ENCODE measurements at places on chromosomes 6 and 20.
A peak's percentile ranks its signal among the peaks of the same experiment; 100 is the strongest.

DNA sequence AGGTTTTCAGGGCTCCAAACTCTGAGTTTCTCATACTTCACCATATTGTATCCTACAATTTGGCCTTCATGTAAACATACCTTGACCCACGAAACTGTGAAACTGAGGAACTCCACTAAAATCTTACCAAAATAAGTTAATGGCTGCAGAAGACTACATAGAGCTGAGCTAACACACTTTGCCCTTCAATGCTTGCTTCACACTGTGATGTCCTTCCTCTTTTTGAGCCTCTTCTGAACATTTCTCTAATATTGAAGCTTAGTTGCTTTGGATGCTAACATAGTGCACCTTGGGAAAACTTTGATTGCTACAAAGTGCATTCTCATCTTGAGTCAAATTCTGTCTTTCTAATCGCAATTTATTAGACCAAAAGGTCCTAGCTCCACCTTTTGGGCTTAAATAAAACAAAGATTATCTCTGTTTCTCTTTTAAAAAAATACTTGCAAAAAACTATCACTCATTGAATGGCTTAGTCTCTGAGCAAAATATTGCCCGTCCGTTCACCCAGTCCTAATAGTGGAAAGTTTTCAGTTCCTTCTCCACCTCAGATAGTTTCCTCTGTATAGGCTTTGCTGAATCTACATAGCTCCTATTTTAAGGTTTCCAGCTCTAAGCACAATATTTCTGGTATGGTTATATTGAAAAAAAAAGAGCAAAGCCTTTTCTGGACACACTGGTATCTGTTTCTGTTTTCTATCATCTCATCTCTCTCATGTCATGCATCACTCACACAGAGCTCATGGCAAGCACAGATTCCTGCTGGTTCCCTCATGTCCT is 494.6 kb downstream of the RFPL4B start:
- DNase-seq: no peak

DNA sequence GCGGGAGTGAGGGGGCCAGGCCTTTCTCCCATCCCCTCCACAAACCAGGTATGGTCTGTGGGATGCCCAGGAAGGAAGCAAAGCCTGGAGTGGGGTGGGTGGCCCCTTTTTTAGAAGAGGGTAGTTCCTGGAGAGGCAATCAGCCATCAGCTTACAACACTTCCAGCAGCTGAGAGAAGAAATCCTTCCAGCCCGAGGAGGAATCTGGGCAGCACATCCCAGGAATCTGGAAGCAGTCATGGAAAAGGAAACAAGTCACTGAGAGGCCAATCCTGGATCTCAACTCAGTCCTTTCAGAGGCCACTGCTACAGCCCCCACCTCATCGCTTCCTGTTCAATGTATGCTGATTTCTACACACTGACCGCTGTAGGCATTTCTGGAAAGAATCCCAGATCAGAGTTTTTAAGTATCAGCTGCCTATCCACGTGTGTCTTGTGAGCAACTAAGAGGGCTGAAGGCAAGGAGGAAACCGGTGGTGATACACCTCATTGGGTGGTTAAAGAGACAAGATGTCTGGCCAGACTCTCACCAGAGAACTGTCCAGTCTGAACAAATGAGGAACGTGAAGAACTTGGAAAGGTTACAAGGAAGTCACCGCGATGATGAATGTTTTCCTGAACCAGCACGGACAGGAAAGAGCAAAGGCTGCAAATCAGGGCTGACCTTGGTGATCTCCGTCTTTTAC is 92.9 kb upstream of the SHLD1 start:
- DNase-seq: no peak

DNA sequence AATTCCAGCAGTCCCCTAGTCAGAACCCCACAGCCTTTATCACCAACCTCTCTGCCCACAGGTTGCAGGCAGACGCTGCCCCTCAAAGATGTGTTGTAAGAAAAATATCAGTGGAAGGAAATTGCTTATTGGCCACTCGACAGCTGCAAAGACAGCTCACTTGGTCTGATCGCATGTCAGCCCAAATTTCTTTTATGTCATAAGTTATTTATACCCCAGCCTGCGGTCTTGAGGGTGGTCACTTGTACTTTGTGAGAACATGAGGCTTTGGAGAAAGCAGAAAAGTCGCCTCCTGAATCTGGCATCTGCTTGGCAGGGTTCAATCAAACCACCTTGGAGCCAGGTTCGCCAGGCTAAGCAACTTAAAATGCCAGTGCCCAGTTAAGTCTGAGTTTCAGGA is 236.5 kb upstream of the CDH4 start:
- no peak for DNase-seq

- no peak for DNase-seq
These were observed 89.9 kb upstream of the MPC1 start for GRCh38 chr6:166472636-166473035.

- DNase-seq: peak; percentile 53
These were observed 11.9 kb upstream of the CNR1 start for GRCh38 chr6:88177961-88178464.

GRCh38 chr6:121726596-121726995 is 291.1 kb downstream of the GJA1 start:
- DNase-seq: no peak

- no peak for DNase-seq
These were observed 48.2 kb upstream of the PRND start for GRCh38 chr20:4673371-4674001.

GRCh38 chr6:53889365-53889764 is 94.6 kb downstream of the LRRC1 start:
- no peak for DNase-seq

DNA sequence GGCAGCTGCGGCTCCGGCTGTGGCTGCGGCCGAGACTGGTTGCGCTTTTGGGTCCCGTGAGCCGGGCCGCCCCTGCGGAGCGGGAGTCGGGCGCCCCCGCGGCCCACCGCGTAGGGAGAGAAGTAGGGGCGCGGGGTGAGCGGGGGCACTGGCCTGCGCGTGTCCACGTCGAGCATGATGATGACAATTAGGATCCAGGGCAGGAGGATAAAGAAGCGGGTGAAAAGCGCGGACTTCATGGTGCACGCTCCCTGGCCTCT is 739 bp downstream of the B3GAT2 start:
- peak; percentile 13 for DNase-seq

- DNase-seq: no peak
These were observed 307.8 kb downstream of the TAF4 start for GRCh38 chr20:61757678-61758563.

DNA sequence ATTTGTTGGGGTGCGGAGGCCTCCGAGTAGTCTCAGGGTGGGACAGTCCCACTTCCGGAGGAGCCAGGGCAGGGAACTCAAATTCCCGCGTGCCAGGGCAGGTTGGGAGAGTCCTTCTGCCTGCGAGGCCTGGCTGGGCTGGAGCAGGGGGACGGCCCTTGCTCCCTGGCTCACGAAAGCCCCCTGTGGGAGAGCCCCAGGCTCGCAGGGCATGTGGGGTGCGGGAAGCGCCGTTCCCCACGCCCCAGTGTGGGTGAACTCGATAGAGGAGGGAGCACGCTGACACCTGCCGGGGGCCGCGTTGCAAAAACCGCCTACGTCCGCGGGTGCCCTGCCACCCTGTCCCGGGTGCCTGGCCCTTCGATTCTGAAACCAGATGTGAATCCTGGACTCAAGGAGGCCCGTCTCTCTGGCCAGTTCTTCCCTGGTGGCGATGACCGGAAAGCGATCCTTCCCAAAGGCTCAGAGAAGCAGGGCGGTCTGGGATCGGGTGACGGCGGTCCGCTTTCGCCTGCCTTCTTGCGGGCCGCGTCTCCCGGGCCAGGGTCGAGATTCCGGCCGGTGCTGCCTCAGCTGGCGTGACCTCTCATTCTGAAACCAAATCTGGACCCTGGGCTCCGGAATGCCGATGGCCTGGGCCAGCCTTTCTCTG is 1846.5 kb upstream of the DEFB115 start:
- DNase-seq: peak; percentile 5

DNA sequence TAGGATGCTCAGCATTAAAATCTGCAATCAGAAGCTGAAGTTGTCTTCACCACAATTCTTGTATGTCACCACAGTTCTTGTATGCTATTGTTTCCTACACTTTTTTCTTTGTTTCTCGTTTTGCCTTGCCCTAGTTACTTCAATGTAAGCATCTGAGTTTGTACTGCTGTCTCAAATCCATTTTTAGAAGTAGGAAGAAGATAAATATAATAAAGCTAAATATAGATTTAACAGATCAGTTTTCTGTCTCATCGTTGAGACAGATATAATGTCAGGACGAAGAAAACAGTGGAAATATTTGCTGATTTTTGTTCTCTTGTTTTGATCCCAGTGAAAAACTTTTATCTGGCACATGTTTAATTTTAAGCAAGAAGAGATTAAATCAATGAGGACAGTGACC is 318.0 kb downstream of the QKI start:
- DNase-seq: no peak

DNA sequence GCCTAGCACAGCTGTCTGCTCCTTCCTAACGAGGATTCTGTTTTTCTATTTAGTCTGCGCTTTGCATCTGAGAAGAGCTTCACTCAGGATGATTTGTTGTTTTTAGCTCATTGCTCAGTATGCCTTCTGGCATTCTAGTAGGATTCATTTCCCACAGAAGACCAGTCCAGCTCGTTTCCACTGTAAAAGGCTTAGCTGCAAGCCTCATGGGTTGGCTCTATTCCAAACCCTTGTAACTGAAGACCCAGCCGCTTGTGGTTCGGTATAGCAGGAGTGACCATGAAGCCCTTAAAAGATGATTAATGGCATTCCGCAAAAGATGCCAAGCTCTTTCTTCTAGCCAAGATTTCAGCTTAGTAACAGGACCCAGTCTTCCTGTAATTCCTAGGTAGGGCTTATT is 7.2 kb downstream of the ADGRF1 start:
- no peak for DNase-seq

- peak; percentile 39 for DNase-seq
These were observed 13.7 kb upstream of the ZNF831 start for GRCh38 chr20:59149678-59150504.

DNA sequence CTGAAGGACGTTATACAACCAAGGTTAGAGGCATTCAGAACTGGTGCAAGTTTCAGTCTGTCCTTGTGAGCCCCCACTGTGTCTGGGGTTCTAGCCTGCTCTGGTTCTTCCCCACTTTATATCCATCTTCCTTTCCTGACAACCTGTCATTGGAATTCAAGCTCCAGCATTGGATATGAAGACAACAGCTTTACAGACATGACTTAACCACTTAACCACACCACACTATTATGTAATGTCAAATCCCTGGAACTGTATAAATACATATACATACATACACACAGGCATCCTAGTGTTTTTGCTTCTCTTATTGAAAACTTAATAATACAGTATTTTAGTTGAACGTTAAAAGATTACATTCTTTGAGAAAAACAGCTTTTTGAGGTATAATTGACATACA is 217.9 kb upstream of the SGK1 start:
- no peak for DNase-seq

GRCh38 chr20:41339957-41340326 is 679 bp upstream of the LPIN3 start:
- peak; percentile 88 for DNase-seq

All from GM10248 (cell line).